ENCODE measurements at places on chromosomes 3 and 15.

- DNase-seq: no peak
Observed at GRCh38 chr3:60890226-60890625, 361.0 kb downstream of the FHIT start.

DNA sequence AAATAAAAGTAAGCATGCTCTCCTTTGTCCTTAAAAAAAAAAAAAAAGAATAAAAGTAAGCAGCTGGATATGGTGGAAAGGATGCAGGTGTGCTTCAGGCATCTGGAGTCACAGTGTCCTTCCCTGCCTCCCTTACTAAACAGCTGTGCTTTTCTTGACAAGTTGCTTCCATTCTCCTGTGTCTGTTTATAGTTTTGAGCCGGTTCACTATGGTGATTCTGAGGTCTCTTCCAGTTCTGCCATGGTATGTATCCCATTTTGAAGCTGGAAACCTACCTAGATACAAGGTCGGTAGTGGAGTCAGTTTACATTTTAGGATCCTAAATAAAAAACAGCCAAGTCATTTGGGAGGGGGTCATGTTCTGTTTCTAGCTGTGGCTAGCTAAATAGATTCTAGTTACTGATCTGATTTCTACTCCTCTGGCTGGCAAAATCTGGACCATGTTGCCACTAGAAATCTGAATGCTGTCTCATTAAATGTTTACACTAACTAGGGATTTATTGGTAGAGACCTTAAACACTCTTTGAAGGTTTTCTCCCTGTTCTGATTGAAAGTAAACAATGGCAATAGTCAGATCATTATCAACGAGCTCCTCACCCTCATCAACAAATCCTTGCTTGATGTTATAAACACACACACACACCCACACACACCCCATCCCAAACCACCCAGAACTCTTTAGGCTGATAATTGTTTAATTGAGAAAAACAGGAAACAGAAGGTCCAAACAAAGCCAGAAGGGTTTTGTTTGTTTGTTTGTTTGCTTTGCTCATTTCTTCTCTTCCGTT is 7.9 kb downstream of the TNFSF10 start:
- DNase-seq: no peak

- DNase-seq: no peak
Observed at GRCh38 chr15:51137024-51137423, 42.3 kb upstream of the TNFAIP8L3 start.

DNA sequence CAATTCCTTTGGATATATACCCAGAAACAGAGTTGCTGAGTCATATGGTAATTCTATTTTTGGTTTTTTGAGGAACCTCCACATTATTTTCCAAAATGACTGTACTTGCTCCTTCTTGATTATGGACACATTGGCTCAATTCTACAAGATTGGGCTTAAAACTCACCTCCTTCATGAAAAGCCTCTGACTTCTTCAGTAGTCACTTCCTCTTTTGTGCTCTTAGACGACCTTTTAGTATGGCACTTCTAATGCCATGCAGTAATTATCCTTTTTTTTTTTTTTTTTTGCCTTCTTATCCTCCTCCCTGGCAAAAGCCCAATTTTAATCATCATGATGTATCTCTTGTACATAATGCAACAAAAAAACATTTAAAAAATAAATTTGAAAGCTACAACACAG is 33.0 kb upstream of the ABHD17C start:
- DNase-seq: no peak

DNA sequence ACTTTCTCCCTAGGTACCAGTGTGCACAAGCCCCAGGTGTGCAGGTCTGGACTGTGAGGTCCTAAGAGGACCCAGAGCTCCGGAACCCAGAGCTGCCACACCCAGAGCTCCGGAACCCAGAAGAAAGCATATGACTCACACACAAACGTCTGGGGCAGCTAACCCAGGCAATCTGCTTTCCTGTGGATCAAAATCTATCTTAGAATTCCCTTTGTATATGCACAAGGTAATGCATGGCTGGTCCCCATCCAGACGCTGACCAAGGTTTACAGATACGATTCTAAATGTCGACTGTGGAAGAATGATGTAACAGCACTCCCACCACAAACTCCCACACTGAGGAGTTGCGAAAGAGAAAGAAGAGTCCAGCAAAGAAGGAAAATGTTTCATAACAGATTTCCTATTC is 15.7 kb downstream of the KCNMB2 start:
- no peak for DNase-seq

DNA sequence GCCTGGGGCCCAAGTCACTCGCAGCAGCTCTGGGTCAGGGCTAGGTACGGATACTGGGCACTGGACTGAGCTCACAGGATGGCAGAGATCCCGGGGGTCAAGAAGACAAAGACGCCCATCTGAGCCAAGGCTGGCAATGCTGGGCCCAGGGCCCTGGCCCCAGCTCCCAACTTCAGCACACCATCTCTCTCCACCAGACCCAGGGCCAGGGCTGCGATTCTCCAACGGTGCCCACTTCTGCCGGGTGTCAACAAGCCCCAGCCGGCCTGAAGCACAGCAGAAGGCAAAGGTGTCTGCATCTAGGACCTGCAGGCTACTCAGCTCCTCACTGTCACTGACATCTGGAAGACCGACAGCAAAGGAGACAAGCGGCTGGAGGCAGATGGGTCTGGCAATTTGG is 8.6 kb downstream of the WDR73 start:
- no peak for DNase-seq

DNA sequence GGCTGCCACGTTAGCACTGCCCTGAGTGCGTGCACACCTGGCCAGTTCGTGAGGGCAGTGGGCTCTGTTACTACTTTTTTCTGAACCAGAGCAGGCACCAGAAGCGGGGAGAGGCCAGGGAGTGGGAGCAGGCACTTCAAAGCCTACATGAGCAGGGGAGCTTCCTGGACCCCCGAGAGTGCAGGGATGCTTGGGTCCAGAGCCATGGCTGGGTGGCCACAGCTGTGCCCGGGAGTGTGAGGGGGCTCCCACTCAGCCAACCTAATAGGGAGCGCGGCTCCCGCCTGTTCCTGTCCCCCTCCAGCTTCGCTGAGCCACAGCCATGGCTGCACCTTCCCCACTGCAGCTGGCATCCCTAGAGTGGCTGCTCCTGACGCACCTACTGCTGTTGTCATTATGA is 1423.3 kb downstream of the SI start:
- no peak for DNase-seq

Measured in large intestine (tissue), 12 donors.